ENCODE measurements at places on chromosomes 12 and 14. TPM values are rescaled to one million over a fixed set of nuclear protein-coding genes. Genes with fewer than 3 reads are reported as not detected.

Gene ADAM20
- total RNA-seq, result 0.48 TPM

Gene CLEC14A
- total RNA-seq, result not detected

Gene B4GALNT1
- 0.65 TPM for total RNA-seq

Gene HOXC10
- not detected for total RNA-seq

Gene PPP1R36
- total RNA-seq, result 0.69 TPM

Gene CATSPERB
- total RNA-seq, result 2.3 TPM

Gene AMN
- total RNA-seq, result 2.5 TPM

Data from activated naive CD8-positive, alpha-beta T cell treated with anti-CD3 and anti-CD28 coated beads, Interleukin-2, amount 10 ng/mL, durations not matched to agents 7 days and 5 days (primary cell).